ENCODE measurements at places on chromosomes 4 and X.

GRCh38 chr4:169594560-169595195 lies 17.7 kb downstream of the NEK1 start:
- DNase-seq, result no peak

DNA sequence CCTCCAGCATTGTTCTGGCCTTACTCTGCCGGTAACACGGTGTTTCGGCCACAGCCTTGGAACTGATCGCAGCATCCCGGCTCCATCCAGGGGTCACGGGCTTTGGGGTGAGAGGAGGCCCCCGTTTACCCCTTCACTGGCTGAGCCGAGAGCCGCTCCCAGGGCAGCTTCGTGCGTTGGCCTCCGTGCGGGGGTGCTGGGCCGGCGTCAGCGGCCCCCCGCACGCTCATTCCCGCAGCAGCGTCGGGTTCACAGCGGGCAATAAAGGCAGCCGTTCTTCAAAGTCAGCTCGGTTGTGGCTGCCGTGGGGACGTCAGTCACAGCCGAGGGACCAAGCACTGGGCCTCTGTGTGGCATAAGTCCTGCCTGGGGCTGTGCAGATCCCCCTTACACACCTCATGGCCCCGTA lies 25.3 kb upstream of the PLCXD1 start:
- DNase-seq, result no peak

DNA sequence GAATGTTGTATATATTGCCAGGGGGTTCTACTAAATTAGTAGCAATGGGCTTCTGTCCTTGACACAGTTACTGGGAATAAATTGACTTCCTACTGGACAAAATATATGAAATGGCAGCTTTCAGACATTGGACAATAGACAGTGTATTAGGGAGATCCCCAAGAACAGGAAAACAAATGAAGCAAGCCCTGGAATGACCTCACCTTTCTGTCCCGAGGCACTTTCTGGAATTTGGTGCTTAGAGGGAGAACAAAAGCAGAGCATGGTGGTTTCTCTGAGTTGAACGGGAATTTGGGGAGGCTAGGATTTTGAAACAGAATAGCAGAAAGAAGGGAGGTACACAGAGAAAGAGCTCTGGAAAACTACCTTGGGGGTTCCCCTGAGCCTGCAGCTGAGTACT lies 187.7 kb upstream of the MAGEB2 start:
- DNase-seq, result no peak

- DNase-seq, result no peak
Measured at GRCh38 chrX:134738986-134739740, 80.9 kb upstream of the PLAC1 start.

- DNase-seq, result no peak
Measured at GRCh38 chr4:108717386-108717785, 45.5 kb downstream of the ETNPPL start.

GRCh38 chr4:113976741-113977525 lies 2.5 kb downstream of the ARSJ start:
- no peak for DNase-seq

DNA sequence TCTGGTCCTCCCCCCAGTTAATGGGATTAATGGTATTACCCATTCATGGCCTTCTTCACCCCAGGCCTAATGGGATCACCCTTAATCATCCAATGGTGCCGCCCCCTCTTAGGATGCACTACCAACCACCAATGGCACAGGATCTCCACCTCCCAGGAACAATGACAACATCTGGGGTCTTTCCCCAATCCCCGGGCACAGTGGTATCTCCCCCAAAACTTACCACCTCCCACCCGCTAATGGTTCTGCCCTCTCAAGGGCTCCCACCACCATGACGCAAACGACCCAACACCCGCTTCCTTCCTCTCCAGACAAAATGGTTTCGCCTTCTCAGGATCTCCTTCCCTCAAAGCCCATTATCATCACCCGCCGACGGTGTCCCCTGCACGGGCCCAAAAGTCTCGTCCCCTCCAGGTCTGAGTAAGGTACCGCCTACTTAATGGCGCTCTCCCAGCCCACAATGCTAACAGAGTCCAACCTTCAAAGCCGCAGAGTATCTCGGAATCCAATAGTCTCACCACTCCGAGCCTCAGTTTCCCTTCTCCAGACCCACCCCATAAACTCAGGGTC lies 458 bp downstream of the GRIPAP1 start:
- no peak for DNase-seq

DNA sequence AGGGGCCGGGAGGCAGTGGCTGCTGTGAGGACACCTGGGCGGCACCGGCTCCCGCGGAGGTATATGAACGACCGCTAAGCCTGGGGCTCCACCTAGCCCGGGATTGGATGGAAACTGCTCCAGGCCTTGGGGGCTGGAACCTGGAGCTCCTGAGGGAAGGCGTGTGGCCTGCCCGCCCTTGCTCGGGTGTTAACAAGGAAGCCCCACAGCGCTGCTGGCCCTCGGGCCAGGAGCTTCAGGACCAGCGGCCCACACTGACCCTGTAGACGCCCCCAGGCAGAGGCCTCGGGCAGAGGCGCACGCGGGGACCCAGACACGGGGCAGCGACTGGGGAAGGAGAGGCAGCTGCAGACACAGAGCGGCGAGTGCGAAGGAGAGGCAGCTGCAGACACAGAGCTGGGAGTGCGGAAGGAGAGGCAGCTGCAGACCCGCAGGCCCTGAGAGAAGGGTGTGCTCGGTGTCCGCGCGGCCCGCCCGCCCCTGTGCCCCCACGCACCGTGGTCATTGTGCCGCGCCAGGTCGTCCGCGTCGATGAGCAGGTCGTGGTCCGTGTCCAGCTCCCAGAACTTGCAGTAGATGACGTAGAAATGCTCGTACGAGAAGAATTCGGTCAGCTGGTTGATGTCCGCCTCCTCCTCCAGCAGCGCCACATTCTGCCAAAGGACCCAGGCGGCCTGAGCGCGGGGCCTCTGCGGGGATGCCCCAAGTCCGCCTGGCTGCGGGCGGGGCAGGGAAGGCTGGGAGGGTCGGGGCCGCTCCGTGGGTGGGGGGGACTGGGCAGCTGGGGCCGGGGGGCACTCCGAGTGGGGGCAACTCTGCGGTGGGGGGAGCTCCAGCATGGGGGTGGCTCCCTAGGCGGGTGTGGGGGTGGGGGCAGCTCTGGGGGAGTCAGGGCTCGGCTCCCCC lies 26.7 kb upstream of the GTPBP6 start:
- no peak for DNase-seq

- DNase-seq, result no peak
Measured at GRCh38 chr4:179325181-179325580, 1882.9 kb upstream of the AGA start.

DNA sequence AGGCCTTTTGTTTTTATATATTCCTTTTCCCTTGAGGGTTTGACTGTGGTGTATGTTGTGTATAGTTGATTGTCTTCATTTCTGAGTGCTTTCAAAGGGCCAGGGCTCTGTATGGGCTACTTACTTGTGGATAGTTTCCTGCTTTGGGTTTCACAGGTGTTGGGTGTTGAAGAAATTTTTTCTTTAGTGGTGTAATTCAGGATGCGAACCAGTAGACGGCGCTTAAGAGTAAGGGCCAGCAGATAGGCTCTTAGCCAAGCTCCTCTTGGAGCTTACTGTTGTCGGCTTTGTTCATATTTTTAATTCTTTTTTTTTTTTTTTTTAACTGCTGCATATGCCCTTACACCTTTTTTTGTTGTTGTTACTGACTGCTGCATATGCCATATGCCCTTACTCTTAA lies 276.3 kb upstream of the GALNT7 start:
- DNase-seq, result no peak

DNA sequence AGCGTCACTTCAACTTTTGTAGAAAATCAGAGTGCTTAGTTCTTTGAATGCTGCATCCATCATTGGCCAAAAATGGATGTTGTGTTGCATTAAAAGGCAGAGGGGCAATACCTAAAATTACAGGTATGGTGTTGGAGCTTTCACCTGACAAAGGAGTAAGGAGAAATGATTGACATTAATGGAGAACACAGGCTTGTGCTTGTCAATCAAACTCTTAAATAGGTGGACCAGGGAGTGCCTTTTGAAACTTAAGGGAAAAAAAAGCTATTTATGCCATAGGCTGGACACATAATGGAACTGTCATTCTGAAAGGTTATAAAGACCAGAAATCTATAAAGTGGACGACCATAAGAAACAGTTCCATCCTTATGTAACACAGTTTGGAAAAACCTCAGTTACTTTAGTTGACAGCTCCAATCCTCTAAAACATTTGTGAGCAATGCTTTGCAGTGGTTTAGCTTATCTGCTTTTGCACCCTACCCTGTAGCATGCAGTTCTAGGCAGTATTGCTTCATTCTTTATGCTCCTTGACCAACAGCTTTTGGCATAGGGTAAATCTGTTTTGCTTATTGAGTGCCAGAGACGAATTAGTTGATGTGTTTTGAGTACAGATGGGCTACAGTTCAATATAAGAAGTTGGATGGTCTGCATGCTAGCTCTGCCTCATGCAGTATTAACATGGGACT lies 2.4 kb downstream of the HADH start:
- no peak for DNase-seq

DNA sequence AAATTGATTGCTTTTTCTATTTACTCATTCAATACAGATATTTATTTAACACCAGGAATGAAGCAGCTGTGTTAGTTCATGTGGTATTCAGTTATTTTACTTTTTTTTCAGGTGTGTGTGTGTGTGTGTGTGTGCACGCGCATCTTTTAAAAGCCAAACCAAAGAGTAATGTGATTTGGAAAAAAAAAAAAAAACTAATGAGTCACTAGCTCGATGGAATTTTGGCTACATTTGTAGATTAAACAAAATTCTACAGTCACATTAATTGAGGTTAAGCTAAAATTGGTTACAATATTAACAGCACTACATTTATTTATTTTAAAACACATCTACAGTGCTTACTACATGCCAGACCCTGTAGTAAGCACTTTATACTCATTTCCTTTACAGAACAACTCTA lies 66.8 kb downstream of the HHIP start:
- no peak for DNase-seq

- DNase-seq, result no peak
Measured at GRCh38 chr4:162954976-162955375, 211.7 kb downstream of the NAF1 start.

DNA sequence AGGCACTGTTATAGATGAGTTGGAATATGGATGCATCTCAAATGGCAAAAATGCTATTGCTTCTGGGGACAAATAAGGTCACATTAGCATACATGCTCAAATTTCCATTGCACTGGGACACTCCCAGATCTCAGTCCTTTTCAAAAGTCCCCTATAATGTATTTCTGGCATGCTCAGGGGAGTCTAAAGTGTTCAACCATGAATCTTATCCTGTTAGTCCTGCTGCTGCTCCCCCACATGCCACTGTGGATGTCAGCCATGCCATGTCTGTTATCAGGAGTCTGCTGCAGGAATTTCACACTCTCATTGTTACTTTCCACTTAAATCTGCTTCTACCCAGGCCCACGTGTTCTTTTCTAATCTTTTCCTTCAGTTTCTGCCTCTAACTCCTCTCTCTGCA lies 1000.6 kb downstream of the CCSER1 start:
- DNase-seq, result no peak

GRCh38 chrX:155745792-155746191 lies 133.0 kb upstream of the TMLHE start:
- no peak for DNase-seq

DNA sequence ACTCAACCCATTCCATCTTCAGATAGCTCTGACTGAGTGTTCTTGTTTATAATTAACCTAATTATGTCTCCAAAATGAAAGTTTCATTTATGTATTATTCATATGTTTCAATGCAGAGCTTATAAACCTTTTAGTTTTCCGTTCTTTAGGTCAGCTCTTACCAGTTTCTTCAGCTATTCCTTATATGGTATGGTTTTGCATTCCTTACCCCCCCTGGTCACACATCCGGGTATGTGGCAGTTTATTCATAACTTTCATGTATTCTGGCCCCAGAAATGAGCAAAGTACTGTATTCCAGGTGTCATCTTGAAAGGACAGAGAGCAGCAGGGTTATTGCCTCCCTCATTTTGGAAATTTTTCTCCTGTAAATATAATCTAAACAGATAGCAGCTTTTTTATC lies 16.8 kb upstream of the IGSF1 start:
- no peak for DNase-seq

DNA sequence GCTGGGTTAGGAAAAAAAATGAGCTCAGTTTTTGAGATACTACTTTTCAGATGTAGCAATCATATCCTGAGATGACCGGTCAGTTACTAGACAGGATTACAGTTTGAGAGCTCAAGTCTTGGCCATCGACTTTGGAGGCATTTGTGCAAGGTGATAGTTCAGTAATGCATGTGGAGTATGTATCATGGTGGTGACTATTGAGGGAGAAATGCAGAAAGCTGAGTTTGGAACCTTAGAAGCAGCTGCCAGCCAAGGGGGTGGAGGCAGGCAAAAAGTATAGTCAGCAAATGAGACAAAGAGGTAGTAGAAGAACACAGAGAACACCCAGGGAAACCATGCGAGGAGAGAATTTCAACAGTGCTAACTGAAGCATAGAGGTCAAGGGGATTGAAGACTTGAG lies 48.7 kb upstream of the SLC4A4 start:
- DNase-seq, result no peak

- no peak for DNase-seq
Measured at GRCh38 chr4:59387759-59388758, 1812.1 kb upstream of the ADGRL3 start.

- no peak for DNase-seq
Measured at GRCh38 chrX:63434665-63435064, 83.5 kb upstream of the SPIN4 start.

DNA sequence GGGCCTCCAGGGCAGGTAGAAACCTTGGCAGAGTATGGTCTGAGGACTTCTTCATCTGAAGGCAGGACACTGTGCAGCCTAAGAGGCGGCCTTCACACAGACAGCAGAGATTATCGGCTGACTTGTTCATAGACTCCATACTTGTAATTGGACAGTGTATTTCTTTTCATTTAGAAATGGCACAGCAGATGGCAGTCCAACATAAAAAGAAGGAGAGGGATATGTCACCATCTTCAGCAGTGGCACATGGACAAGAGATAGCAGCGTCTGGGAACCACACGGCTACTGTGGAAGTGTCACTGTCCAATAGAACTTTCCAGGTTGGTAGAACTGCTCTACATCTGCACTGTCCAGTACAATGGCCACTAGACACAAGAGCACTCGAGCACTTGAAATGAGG lies 21.7 kb upstream of the GEMIN8 start:
- no peak for DNase-seq

DNA sequence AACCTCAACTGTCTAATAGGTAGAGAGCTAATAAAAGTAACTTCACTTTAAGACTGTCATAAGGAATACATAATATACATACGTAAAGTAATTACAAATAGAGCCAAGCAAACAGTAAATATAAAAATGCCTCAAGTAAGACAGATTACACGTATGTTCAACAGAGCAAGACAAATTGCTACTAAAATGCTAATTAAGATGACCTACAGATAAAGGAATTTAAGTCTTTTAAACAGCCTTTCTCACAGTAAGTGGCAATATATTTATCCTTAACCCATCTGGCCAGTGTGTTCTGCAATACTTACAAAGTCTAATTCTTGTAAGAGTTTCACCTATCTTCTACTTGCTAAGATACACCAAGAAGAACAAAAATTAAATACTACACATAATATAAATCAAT lies 12.7 kb downstream of the G3BP2 start:
- no peak for DNase-seq

DNA sequence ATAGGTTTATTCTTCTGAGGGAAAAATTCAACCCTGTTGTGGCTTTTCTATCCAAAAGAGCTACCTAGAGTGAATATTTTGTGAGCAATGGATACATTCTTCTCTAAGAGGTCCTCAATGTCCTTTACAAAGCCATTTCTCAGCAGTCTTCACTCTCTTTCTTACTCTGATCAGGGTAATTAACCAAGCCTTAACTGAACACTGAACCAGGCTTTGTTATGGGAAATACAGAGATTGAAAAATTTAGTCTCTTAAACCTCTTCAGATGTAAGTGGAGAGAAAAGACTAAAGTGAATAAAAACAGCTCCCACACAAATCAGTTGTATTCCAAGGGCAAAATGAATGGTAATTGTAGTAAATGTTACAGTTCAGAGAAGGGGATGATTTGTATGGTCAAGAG lies 353.5 kb downstream of the CHIC1 start:
- DNase-seq, result no peak
